AG08396 (cell line): ENCODE measurements at places on chromosomes 4 and X.

DNA sequence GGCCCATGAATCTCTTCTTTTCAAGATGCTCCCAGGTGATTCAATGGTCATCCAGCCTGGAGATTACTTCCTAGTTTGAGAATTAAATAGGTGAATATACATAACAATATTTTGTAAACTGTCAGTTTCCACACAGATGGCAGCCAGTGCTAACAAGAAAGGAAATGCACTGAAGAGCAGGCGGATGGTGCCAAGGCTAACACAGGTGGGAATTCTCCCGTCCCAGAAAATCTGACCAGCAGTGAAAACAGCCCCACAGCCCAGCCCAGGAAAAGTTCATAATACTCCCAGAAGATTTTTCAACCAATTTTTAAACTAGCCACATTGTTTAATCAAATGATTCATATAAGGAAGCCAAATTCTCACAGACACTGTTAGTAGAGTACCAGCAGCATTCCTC, 387.2 kb upstream of the GATB start:
- DNase-seq, result no peak

DNA sequence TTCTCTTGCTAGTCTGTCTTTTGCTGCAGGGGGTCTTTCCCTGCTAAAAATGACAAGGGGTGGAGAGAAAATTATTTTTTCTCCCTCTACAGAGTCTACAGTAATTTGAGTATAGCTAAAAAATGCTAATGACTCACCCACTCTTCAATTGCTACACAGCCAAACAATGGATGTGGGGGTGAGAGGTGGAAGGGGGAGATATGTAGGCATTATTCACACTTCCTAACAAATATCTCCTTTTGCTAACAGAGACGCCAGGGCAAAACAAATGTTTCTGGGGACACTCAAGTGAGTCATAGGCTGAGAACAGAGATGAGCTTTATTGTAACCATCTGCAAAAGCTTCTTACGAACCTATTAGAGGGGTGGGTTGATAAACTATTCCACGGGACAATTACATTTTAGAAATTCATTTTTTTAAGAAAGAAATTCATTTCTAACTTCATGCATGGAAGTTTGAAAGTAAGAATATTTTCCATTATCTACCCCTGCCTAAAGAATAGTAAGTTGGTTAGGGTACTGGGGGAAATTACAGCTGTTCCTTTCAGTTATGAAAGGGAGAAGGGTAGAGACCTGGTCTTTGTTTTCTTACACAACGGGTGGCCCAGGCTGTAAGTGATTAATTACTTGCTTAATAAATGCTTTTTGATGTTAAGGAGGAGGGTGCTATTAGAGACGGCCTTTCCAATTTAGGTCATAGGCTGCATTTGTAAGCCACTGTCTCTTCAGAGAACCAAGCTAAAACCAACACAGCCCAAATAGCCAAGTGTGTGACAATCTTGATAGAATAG, 12.8 kb downstream of the SCD5 start:
- peak; percentile 33 for DNase-seq

GRCh38 chrX:68345025-68345424, 88.3 kb downstream of the OPHN1 start:
- DNase-seq, result no peak

GRCh38 chr4:36374836-36375511, 93.6 kb downstream of the DTHD1 start:
- no peak for DNase-seq

- no peak for DNase-seq
Observed at GRCh38 chr4:25108556-25108955, 51.7 kb downstream of the SEPSECS start.

DNA sequence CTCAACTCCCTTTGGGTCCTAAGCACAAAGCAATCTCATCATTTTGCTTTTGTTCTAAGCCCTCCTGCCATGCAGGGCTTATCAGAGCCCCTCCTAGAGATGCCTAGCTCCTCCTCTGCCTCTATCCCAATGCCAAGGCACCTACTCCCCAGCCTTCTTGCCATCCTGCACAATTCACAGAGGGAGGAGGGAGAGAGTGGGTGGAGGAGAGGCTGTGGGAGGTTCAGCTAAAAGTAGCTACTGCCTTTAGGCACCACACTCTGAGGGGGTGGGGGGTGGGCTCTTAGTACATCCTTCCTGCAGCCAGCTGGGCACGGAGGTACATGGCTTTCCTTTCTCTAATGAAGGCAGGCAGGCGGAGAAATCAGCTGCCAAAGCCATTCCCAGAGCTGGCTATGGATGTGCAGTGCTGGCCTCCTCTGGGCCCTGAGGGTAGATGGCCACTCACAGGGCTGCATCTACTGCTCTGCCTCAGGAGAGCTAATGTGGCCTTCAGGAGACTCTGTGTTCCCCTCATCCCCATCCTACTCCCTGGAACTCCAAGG, 40.1 kb downstream of the ARHGEF9 start:
- DNase-seq, result no peak

GRCh38 chr4:145061318-145061920, 36.6 kb downstream of the ANAPC10 start:
- DNase-seq, result peak; percentile 16

- DNase-seq, result no peak
Observed at GRCh38 chr4:70405765-70406164, 8.0 kb downstream of the OPRPN start.

- DNase-seq, result peak; percentile 11
Observed at GRCh38 chr4:157664726-157665125, 444.2 kb downstream of the GRIA2 start.

DNA sequence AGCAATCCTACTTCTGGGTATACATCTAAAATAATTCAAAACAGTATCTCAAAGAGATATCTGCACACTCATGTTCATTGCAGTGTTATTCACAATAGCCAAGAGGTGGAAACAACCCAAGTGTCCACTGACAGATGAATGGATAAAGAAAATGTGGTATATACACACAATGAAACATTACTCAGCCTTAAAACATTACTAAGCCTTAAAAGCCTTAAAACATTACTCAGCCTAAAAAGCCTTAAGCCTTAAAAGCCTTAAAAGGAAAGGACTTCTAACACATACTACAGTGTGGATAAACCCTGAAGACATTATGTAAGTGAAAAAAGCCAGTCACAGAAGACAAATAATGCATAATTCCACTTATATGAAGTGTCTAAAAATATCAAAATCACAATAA, 40.3 kb upstream of the TFDP3 start:
- no peak for DNase-seq

- DNase-seq, result no peak
Observed at GRCh38 chr4:145042601-145043285, 55.3 kb downstream of the ANAPC10 start.

- DNase-seq, result peak; percentile 34
Observed at GRCh38 chrX:30935985-30936384, 46.9 kb upstream of the TAB3 start.

GRCh38 chr4:51885363-51885762, 42.4 kb downstream of the DCUN1D4 start:
- peak; percentile 18 for DNase-seq

GRCh38 chr4:95288552-95288951, 260.2 kb downstream of the UNC5C start:
- DNase-seq, result no peak

GRCh38 chr4:14695095-14695845, 307.0 kb upstream of the CPEB2 start:
- DNase-seq, result no peak

- no peak for DNase-seq
Observed at GRCh38 chr4:109375778-109376414, 57.7 kb upstream of the SEC24B start.
